ENCODE measurements at places on chromosomes 12 and 14.

- no peak overlapping the region for H3K4me3 ChIP-seq
- H3K27me3 ChIP-seq, result no peaks in the 10 kb centered on the region
Measured at GRCh38 chr12:45915405-45915804, 75.0 kb downstream of the SCAF11 start.

DNA sequence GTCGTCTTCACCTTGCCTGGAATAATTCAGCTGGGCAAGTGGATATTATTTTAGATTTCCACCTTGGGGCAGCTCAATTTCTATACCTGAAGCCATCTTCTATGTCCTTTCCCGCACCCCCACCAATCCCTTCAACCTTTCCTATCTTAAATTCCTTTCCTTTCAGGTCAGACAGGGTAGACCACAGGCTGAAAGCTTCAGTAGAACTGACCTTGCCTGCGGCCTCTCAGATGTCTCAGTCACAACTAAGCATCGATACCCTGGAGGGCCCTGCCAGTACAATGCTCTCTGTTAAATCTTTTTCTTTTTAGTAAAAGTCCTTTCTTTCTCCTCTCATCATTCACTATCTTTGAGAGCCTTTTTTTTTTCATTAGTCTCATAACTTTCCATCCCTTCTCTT, 38.9 kb downstream of the SLC2A14 start:
- no peak overlapping the region for H3K4me3 ChIP-seq
- peaks cover 8% of the 10 kb centered on the region for H3K4me1 ChIP-seq
- DNase-seq, result no peak
- no peaks in the 10 kb centered on the region for H3K36me3 ChIP-seq

GRCh38 chr12:117674313-117674712, 294.5 kb downstream of the KSR2 start:
- no peak for DNase-seq
- H3K27me3 ChIP-seq, result peaks cover 34% of the 10 kb centered on the region
- no peak overlapping the region for H3K4me3 ChIP-seq

- no peak overlapping the region for H3K4me3 ChIP-seq
- H3K27me3 ChIP-seq, result no peaks in the 10 kb centered on the region
- H3K27ac ChIP-seq, result no peak overlapping the region
- peaks cover 16% of the 10 kb centered on the region for H3K4me1 ChIP-seq
Measured at GRCh38 chr14:35750202-35750904, 58.7 kb downstream of the RALGAPA1 start.

- H3K27me3 ChIP-seq, result peaks cover 11% of the 10 kb centered on the region
- DNase-seq, result no peak
- peaks cover 1% of the 10 kb centered on the region for H3K36me3 ChIP-seq
Measured at GRCh38 chr12:106054049-106054448, 84.7 kb downstream of the NUAK1 start.
